ENCODE measurements at places on chromosomes 7 and 10. TPM values are rescaled to one million over a fixed set of nuclear protein-coding genes. Genes with fewer than 3 reads are reported as not detected.

DNA sequence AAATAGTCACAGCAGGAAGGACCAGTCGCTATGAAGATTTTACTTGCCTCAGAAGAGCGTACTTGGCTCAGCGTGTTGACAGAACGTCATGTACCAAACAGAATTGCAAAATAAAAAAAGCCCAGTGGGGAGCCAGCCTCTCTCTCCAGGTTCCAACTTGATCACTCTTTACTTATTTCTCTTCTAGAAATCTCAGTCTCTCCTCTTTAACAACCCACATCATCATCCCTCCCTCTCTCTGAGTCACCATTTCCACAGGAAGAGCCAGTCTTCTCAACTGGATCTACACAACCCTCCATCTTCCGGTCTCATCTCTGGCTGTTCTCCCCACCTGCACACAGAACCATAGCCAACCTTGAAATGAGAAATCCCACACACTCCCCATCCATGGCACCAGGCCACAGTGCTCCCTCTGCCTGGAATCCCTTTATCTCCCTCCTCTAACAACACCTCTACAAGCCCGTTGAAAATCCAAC is 718.3 kb downstream of the GRID1 start:
- no peak for DNase-seq

AMPH gene
- 0.51 TPM for total RNA-seq

DNA sequence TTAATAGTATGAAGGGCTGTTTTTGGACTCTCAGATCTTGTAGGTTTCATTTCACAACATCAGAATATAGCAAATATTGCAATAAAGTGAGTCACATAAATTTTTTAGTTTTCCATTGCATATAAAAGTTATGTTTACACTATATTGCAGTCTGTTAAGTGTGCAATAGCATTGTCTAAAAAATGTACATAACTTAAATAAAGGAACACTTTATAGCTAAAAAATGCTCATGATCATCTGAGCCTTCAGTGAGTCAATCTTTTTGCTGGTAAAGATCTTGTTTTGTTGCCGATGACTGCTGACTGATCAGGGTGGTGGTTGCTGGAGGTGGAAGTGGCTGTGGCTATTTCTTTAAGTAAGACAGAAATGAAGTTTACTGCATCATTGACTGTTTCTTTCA is 42.0 kb downstream of the ABCA13 start:
- DNase-seq = no peak

GRCh38 chr10:49762566-49762877 is 399 bp upstream of the OGDHL start:
- DNase-seq = no peak

- no peak for DNase-seq
These were observed 15.6 kb downstream of the SEC23IP start for GRCh38 chr10:119908166-119908565.

GRCh38 chr10:89805599-89806013 is 104.2 kb downstream of the KIF20B start:
- DNase-seq = no peak

DNA sequence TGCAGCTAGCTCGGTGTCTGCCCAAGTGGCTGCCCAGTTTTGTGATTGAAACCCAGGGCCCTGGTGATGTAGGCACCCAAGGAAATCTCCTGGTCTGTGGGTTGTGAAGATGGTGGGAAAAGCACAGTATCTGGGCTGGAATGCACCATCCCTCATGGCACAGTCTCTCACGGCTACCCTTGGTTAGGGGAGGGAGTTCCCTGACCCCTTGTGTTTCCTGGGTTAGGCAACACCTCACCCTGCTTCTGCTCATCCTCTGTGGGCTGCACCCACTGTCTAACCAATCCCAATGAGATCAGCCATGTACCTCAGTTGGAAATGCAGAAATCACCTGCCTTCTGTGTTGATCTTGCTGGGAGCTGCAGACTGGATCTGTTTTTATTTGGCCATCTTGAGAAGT is 27.6 kb downstream of the GIMAP4 start:
- no peak for DNase-seq

GRCh38 chr7:43105521-43106120 is 6.8 kb upstream of the HECW1 start:
- DNase-seq = no peak

FKBP14 gene
- total RNA-seq = 15.9 TPM

GRCh38 chr10:29163746-29164145 is 125.1 kb upstream of the LYZL1 start:
- no peak for DNase-seq

ERVW-1 gene
- total RNA-seq = not detected

DNA sequence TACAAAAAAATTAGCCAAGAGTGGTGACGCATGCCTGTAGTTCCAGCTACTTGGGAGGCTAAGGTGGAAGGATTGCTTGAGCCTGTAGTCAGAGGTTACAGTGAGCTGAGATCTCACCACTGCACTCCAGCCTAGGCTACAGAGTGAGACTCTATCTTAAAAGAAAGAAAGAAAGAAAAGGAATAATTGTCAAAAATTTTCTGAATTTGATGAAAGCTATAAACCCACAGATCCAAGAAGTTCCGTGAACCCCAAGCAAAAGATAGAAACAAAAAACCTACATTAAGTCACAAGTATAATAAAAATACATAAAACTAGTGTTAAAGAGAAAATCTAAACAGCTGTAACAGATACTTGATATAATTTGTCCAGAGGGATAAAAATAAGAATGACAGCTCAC is 60.1 kb upstream of the KMT2C start:
- DNase-seq = no peak

- DNase-seq = no peak
These were observed 8.5 kb upstream of the BAG3 start for GRCh38 chr10:119642556-119643111.

DNA sequence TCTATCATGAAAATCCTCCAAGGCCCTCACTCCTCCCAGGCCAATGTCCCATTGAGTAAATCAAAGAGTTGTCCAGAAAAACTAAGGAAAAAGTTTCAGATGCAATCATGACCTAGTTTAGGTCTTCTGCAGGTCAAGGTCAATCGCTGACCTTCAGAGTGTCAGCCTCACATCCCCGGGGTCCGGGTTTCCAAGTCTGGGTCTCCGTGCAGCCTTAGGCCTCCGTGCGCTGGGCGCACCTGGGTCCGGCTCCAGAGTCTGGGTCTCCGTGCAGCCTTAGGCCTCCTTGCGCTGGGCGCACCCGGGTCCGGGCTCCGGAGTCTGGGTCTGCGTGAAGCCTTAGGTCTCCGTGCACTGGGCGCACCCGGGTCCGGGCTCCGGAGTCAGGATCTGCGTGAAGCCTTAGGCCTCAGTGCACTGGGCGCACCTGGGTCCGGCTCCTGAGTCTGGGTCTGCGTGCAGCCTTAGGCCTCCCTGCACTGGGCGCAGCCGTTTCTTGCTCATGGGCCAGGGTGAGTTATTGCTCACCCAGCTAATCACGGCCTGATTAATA is 236.2 kb downstream of the TCERG1L start:
- no peak for DNase-seq

TMEM213 gene
- not detected for total RNA-seq

TLX1 gene
- total RNA-seq = not detected

TEX47 gene
- not detected for total RNA-seq

DNA sequence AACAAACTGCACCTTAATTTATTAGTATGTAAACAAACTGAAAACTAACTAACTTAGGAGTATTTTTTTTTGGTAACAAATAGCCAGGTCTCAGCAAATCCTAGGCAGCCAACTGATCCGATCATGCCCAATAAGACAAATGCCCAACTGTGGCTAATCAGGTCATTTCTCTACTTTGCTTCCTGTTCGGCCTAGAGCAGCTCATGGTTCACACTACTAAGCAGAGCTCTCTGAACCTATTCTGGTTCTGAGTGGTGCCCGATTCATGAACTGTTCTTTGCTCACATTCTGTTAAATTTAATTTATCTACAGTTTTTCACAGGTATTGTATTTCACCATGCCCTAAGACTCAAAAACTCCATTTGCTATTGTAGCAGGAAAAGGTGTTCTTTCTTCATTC is 55.1 kb downstream of the CCDC3 start:
- no peak for DNase-seq

MEST gene
- total RNA-seq = 35.7 TPM

- DNase-seq = no peak
These were observed 182.9 kb downstream of the PFKFB3 start for GRCh38 chr10:6385665-6386064.

DNA sequence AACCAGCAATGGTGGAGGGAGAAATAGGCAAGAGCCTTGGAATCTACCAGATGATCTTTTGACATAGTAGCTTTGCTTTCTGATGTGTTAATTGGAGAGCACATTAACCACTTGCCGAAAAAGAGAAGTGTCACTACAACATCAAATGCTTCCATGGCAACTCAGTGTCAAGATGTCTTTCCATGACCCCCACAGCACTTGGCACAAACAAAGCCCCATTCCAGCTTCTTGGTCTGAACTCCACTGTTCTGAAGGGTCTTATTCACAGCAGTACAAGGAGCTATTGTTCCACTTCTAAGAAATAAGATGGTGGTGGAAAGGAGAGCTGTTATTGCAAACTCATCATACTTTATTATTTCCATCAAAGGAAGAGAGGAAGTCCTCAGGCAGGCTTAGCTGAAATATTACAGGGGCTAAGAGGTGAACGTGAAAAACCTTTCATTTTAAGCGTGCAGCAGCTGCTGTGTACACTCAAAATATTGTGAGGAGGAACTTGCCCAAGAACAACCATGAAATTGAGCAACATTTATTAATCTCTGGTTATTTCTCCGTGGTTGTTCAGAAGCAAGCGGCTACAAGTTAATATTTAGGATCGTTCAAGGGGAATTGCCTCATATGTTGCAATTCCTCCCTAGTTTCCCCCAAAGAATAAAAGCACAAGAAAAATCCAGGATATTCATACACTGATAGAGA is 354.8 kb upstream of the CELF2 start:
- no peak for DNase-seq

DNA sequence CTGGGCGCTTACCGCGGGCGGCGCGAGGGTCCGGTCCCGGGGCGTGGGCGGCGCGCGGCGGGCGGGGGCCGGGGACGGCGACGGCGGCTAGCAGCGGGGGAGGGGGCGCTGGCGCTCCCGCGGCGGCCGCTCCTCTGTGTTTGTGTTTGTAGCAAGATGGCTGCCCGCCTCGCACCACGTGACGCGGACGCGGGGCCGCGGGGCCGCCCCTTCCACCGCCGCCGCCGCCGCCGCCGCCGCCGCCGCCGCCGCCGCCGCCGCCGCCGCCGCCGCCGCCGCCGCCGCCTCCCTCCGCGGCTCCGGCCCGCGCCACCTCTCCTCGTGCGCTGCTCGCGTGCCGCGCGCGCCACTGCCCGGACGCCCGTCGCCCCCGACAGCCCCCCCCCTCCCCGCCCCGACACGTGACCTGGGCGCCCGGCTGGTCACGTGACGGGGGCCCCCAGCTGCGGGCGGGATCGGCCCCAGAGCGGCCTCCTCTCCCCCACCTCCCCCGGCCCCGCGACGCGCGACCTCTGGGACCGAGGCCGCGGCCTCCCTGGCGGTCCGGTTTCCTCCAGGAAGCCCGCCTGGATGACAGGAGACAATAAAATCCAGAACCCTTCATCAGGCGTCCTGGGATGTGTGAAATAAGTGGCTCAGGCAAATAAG is at the start of gene GIGYF1:
Gene GIGYF1, minus strand, starts transcription at position 153 of the 648 bp plus-strand sequence. CDS start 6,012 bp downstream, outside the sequence.
- peak; percentile 75 for DNase-seq

GRCh38 chr10:49518982-49519578 is 19.8 kb downstream of the ERCC6 start:
- DNase-seq = no peak

- no peak for DNase-seq
These were observed 49.0 kb downstream of the NT5C2 start for GRCh38 chr10:103144041-103144440.

PHYHIPL gene
- not detected for total RNA-seq

- no peak for DNase-seq
These were observed 13.1 kb downstream of the SDHAF3 start for GRCh38 chr7:97130417-97131139.

GRCh38 chr10:117788911-117789310 is 246.4 kb downstream of the EMX2 start:
- DNase-seq = no peak

- DNase-seq = peak; percentile 28
These were observed 84.0 kb downstream of the ARL4A start for GRCh38 chr7:12771378-12771877.

TRIM74 gene
- total RNA-seq = not detected

DNA sequence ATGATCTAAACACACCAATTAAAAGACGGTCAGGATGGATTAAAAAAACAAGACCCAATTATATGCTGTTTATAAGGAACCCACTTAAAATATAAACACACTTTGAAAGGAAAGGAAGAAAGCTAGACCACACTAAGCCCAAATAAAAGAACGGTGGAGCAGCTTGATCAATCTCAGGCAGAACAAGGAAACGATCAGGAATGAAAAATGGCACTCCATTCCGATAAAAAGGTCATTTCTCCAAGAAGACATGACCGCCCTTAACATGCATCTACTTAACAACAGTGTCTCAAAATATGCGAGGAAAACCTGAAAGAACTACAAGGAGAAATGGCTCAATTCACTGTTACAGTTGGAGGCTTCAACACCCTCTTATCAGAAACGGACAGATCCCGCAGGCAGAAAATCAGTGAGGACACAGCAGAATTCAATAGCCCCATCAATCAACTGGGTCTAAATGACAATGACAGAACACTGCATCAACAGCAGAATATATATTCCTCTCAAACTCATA is 210.0 kb downstream of the MAD1L1 start:
- no peak for DNase-seq

WDFY4 gene
- 0.26 TPM for total RNA-seq

GRCh38 chr10:99524736-99525380 is 7.9 kb upstream of the NKX2-3 start:
- no peak for DNase-seq

SLC26A3 gene
- total RNA-seq = 0.29 TPM

SMC3 gene
- 35.6 TPM for total RNA-seq

ZNF3 gene
- total RNA-seq = 69.4 TPM

Data from uterus (tissue), 4 donors.